ENCODE measurements at places on chromosomes 3 and 15. TPM values are rescaled to one million over a fixed set of nuclear protein-coding genes. Genes with fewer than 3 reads are reported as not detected.

GRCh38 chr3:138842483-138843188 is 7.9 kb upstream of the PIK3CB start:
- DNase-seq = no peak

DNA sequence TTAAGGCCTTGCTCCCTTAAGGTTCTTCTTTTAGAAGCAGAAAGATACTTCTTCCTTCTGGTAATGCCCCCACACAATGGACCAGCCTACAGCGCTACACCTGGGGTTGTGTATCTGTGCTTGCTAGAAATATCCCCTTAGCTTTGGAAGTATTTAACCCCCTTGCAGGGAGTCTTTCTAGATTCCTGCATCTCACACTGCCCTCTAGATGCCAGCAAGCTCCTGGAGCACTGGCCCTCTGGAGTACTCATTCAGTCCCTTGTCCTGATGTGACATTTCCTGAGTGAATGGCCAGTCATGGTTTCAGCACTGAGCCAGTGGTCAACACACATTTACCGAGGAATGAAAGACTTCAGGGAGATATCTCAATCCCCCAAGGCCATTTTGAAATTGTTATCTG is 30.4 kb upstream of the RBP2 start:
- peak; percentile 6 for DNase-seq

DNA sequence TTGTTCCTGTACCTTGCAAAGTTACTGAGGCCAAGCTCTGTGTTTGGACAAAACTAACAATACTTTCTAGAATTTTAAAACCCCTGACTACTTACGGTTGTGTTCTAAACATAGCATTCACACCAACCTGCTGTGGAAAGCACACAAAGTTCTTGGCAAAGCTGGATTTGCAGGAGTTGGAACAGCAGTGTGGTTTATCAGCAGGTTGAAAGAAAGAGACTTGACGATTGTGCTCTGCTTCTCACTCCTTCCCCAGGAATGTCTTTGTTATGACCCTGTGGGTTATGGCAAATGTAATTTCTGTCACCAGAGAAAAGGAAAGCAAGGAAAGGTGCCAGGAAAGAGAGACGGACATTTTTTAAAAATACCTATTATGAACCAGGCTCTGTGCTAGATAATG is 165.5 kb upstream of the TGFBR2 start:
- DNase-seq = no peak

DNA sequence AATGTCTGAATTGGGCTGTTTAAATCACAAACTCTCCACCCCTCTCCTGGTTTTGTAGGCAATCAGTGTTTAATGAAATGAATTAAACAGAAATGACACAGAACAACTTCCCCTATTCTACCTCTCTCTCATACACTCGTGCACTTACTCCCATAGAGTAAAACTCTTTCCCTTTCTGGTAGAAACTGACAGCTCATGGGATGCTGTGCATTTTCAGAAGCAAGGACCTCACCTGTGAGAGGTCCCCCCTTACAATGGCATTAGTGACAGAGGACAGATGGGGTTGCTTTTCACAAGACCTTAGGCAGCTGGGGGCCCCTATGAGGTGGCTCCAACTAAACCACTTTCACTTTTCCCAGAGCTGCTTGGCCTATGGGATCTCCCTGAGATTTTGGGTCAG is 31.9 kb downstream of the PARP16 start:
- DNase-seq = no peak

GRCh38 chr3:169199283-169199682 is 464.2 kb downstream of the MECOM start:
- no peak for DNase-seq

- DNase-seq = no peak
Measured at GRCh38 chr3:52099001-52099401, 42.6 kb upstream of the DUSP7 start.

- DNase-seq = no peak
Measured at GRCh38 chr15:92687746-92688145, 32.2 kb upstream of the FAM174B start.

GRCh38 chr3:105513886-105514285 is 147.2 kb downstream of the ALCAM start:
- DNase-seq = no peak

DNA sequence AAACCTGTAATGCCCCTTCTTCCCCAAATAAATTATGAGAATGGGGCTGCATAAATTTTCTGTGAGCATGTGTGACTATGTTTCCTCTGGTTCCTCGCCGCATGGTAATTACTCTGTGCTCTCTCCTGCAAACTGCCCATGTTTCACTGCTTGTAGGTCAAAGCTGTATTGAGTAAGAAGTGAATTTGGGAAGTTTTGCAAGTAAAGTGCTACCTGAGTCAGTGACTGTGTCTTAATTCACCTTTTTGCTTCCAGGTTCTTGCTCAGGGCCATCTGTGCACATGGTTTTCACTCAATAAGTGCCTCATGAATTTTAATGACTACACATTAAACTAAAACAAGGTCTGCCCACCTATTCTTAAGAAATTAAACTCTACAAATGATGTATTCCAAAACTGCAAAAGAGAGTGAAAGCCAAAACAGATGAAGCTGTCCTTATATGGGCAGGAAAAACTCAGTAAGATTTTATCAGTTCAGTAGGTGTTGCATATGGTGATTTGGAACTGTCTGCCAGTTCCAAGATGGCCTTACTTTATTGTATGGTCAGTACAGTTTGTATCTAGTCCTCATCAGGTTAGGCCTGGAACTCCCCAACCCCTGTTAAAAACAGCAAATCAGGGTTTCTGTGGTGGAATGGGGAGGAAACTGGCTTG is 100.0 kb downstream of the LPP start:
- no peak for DNase-seq

DNA sequence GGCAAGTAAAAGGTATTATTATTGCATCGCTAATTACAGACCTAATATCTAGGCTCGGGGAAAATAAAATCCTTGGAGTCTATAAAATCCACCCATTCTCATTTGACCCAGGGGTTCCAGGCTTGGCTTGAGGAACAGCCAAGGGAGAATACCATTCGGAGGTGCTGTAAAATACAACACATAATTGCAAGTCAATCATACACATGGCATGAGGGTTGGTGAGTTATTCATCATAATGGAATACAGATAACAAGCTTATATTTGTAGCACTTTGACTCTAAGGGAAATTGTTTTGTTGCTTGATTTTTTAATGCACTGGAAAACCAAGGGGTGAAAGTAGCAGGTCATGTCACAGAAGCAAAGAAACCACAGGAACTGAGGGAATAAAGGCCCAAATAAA is 16.8 kb upstream of the DIS3L start:
- DNase-seq = no peak

DNA sequence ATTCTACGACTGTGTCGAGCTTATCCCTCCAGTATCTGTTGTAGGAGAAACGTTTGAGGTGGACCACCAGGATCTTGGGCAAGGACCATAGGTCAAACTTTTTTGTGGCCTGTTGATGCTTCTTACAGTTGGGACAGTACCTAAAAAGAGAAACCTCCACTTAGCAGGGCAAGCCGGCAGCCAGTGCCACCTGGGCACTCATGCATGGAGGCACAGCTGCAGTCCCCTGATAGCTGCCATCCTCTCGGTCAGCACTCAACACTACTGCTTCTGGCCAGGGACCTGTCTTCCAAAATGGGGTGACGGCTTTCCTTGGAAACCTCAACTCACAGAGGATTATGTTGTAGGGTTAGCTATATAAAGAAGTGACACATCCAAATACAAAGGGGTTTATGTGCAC is 7.0 kb upstream of the C3orf62 start:
- no peak for DNase-seq

- DNase-seq = no peak
Measured at GRCh38 chr3:61820306-61820992, 259.1 kb downstream of the PTPRG start.

GRCh38 chr3:188938999-188939398 is 232.8 kb upstream of the TPRG1 start:
- DNase-seq = no peak

DNA sequence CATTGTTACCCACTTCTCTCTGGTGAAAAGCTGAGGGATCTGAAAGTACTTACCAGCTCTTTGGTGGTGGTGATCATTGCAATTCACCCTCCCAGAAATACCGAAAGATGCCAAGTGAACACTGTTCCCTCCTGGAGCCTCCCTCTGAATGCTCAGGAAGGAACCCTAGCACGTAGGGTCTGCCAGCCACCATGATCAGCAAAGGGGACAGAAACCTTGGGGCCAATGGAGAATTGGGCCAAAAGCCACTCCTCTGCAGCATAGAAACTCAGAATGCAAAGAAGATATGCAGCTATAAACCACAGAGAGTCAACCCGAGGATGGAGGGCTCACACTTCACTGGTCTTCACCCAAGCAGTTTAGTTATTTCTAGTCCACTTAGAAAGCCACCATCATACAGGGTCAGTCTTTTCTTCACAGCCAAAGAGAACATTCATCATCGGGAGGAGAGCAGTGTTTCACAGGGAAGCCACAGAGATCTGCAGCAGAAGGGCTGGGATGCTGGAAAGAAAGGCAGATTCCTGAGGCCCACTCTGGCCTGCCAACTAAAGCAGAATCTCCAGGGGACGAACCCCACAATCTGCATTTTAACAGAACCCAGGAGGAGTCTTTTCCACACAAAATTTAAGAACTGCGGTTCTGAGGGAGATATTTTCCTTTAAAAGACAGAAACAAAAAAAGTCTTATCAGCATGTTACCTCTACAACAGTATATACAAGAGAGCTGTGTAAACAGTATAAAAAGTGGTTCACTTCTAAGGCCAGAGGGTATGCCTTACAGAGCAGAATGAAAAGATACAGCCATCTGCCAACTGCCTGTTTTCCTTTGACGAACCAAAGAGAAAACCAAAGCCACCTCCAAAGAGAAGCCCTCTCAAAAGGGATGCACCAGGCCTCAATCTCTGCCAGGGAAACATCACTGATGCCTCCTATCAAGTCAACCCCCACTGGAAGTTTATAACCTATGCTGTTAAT is 11.3 kb downstream of the TBC1D2B start:
- no peak for DNase-seq

DNA sequence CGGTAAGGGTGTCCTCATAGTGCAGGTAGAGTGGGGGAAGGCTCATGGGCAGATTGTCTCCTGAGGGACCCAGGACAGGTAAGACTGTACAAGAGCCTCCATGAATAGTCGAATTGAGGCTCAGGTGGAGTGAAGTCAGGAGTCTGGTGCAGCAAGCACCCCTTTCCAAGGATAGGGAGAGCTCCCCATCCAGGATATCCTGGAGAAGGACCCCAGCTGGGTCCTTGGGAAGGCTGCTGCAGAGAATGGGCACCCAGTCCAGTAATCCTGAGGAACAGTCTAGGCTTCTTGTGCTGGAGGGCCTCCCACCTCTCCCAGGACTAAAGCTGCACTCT is 592 bp downstream of the DUOXA2 start:
- DNase-seq = no peak

DNA sequence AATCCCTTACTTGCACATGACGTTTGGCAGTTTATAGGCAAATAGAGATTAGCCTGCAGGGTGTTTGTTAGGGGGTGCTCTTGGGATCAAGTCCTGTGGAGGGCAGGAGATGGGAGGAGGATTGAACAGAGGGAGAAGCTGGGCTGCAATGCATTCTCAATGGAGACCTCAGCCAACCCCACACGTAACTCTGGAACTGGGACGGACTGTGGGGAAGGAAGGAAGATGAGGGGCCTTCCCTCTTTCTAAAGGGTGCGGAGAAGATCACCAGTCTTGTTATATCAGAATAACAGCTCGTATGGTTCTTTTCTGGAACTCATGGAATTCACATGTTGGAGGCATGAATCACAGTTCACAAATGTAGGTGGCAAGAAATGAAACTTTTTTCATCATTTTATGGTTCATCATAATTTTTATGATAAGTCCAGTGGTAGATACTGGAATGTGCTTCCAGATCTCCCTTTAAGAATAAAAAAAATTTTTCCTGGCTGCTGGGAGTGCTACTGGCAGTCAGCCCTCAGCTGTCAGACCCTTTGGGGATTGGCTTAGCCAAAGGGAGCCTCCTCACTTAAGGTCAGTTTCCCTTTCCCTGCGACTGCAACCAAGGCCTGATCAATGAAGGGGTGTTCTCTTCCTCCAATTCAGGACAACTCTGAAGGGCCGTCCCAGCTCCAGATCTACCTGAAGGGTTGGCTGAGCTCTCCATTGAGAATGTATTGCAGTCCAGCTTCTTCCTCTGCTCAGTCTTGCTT is 20.5 kb upstream of the LYZL4 start:
- DNase-seq = no peak

DNA sequence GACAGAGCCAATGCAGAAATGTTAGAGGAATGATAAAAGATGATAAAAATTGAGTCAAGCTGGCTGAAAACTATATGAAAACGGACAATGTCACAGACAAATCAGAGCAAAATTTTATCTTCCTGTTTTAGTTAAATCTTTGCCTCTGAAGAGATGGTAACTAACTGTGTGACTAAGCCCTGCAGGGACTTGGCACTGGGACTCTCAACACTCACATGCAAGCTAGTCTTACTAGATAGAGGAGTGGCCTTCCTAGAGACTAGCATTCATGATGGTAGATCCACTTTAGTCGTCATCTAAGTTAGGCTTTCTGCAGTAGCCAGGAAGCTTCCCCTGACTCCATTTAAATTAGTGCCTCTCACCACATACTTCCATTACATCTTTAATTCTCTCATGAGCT is 4.1 kb downstream of the CCDC191 start:
- DNase-seq = no peak

- no peak for DNase-seq
Measured at GRCh38 chr15:25243800-25244097, 195.1 kb downstream of the UBE3A start.

Gene FANCD2OS
- total RNA-seq = not detected

Gene CFAP20DC
- total RNA-seq = 4.4 TPM

Gene FLNB
- total RNA-seq = 27.6 TPM

Gene TSEN2
- 29.3 TPM for total RNA-seq

Gene CAMKV
- 188 TPM for total RNA-seq

Gene REC114
- total RNA-seq = not detected

Gene PROK2
- 0.94 TPM for total RNA-seq

Gene WNT5A
- 6.6 TPM for total RNA-seq

Gene DCP1A
- 12.9 TPM for total RNA-seq

Gene ADAM10
- 127 TPM for total RNA-seq

Gene CNTN4
- total RNA-seq = 56.9 TPM

Gene CPN2
- not detected for total RNA-seq

Gene CYP8B1
- total RNA-seq = not detected

Gene CCK
- 14.7 TPM for total RNA-seq

Gene ECE2
- 2.2 TPM for total RNA-seq
